ENCODE measurements at places on chromosomes 12 and 14.

GRCh38 chr14:76305268-76305826, 70.6 kb upstream of the ESRRB start:
- no peak for DNase-seq

DNA sequence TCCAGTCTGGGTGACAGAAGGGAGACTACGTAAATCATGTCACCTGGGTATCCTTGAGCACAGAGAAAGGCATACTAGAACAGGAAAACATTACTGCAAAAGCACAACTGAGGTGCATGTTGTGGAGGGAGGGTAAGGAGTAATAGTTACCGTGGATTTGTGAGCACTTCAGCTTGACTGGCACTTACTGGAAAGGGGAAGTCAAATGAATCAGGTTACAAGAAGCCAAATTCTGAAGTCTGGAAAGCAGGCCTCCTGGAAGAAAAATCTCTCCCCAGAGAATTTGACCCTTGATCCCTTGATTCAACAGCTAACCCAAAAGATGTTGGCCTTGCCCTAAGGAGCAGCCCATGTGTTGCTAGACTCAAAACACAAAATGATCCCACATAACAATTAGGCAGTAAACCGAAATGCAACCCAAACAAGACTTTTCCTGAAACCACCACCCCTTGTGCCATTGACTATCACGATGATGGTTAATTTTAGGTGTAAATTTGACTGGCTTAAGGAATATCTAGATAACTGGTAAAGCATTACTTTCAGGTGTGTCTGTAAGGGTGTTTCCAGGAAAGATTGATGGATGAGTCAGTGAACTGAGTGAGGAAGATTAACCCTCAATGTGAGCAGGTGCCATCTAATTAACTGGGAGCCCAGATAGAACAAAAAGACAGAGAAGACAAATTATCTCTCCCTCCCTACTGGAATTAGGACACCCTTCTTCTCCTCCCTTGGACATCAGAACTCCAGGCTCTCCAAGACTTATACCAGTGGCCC, 108.8 kb downstream of the SLC25A21 start:
- no peak for DNase-seq

- no peak for DNase-seq
Observed at GRCh38 chr14:90056826-90057225, 5.0 kb upstream of the KCNK13 start.

- no peak for DNase-seq
Observed at GRCh38 chr14:52051871-52052270, 17.0 kb downstream of the NID2 start.

Data from stimulated activated CD4-positive, alpha-beta T cell treated with anti-CD3 and anti-CD28 coated beads, Interleukin-12 subunit alpha, Interleukin-12 subunit beta, amount 100 ng/mL, for 4 hours (primary cell).